Fibroblast of pulmonary artery (primary cell): ENCODE measurements at places on chromosomes 1 and 21.

DNA sequence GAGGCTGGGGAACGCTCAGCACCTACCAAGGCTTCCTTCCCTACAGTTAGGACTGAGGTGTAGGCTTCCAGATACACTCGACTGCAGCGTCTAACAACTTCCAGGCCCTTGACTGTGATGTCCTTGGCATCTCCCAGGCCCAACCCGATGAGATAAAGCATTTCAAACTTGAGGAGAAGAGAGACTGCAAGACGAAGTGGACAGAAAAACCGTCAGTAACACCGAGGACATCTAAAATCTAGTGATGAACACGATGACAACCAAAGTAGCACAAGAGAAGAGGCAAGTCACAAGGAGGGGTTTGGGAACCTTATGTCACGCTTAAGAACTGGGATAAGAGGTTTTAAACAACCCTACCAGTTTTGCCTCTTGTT lies 314 bp downstream of the DPH5 start:
- peak; percentile 33 for DNase-seq

DNA sequence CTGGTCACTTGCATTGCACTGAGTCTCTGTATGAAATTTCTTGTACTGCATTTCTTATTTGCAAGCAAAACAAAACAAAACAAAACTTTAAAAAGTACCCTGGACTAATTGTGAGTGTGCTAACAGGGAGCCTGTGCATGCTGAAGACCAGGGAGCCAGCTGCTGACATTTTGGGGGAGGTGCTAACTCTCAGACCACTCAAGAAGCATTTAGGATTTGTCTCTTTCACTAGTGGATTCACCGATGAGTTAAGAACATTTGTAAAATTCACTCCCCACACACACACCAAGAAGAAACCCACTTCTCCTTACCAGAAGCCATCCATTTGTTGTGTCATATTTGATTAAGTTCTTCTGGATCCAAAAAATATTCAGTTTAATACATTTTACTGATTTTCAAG lies 95.7 kb upstream of the C1orf105 start:
- no peak for DNase-seq

GRCh38 chr21:32349333-32349944 lies 43.4 kb downstream of the URB1 start:
- DNase-seq, result no peak

DNA sequence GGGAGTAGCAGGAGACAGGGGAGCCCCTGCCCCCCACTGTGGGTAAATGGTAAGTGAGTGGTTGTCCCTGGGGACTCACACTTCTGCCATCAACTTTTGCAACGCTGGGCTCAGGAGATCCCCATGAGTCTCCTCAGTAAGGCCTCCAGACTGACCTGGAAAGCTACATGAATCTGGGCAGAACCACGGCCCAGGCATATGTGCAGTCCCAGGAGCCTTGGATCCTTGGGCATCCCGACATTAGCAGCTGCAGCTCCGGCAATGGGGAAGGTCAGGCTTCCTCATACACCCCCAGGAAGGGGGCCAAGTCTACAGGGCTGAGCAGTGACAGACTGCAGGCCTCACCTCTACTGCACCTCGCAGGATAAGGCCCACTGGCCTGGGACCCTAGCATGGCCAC lies 868.7 kb upstream of the ADGRL4 start:
- no peak for DNase-seq

DNA sequence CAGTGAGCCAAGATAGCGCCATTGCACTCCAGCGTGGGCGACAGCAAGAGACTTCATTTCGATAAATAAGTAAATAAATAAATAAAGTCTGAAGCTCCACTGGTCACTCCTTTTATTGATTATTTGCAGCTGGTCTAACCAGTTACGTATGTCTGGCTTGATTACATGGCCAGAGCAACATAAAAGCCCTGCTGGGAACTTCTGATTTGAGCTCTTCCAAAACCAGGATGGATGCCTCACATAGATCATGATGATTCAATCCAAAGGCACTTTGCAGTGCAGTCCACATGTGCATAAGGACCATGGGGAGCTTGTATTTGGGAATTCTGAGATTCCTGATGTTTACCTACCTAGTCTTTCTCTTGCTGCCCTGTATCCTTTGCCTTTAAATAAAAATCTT lies 24.0 kb downstream of the NSUN4 start:
- no peak for DNase-seq

DNA sequence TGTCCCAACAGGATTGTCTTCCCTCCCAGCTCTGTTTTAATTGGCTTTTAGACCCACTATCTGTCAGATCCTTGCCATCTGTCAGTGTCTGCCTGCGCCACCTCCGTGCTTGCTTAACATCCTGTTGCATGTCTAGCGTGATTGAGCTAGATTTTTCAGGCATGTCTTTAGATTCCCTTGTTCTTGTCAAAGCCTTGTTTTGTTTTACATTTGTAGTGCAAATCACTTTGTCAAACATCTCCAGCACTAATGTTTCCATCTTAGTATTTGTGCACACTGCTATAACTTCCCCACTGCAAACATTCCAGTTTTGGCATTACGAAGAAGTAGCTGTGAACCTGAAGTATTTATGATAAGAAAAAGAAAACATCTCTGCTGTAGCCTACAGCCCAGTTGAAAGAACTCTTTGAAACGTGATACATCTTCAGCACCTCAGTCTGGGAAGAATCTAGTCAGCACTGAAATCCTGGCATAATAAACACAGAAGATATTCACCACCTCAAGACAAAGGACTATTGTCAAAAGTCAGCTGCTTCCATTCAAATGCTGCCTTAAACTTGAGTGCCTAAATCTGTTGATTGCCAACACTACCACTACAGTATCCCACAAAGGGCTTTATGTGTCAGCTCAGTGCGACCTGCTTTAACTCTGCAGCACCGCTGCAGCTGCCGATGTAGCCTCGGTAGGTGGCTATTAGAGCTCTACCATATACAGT lies 105.0 kb downstream of the FNBP1L start:
- peak; percentile 85 for DNase-seq

GRCh38 chr1:77534456-77534855 lies 148.0 kb downstream of the ZZZ3 start:
- DNase-seq, result no peak

- peak; percentile 83 for DNase-seq
These were observed 19.5 kb downstream of the USP24 start for GRCh38 chr1:55195521-55196233.

DNA sequence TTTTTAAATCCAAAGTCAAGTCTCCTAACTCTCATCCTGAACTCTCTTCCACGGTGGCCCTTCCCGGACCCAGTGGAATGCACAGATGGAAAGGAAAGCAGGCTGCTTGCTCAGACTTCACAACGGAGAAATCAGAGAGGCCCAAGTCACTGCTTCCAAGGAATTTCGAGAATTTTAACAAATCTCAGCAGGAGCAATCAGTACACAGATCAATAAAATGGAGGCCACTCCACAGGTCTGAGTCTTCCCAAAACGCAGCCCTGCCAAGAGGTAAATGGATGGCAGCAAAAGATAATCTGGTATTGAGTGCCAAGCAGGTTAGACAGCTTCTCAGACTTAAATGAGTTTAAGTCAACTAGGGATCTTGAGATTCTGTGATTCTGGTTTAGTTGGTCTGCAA lies 81.1 kb upstream of the TIAM1 start:
- DNase-seq, result no peak

DNA sequence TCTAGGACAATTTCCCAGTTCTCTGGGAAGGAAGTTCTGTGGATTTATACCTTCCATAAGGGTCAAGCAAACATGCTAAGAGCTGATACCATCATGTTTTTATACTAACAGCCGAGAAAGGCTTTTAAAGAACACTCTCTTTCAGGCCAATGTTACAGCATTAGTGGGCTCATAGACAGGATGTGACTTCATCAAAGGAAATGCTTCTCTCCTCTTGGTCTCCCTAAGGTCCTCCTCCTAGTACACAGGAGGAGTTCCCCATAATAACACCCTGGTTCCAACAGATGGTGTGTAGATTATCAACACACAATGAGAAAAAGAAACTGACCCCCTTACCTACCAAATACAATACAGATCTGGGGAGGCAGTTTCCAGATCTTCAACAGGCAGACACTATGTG lies 26.7 kb upstream of the GLIS1 start:
- peak; percentile 78 for DNase-seq

DNA sequence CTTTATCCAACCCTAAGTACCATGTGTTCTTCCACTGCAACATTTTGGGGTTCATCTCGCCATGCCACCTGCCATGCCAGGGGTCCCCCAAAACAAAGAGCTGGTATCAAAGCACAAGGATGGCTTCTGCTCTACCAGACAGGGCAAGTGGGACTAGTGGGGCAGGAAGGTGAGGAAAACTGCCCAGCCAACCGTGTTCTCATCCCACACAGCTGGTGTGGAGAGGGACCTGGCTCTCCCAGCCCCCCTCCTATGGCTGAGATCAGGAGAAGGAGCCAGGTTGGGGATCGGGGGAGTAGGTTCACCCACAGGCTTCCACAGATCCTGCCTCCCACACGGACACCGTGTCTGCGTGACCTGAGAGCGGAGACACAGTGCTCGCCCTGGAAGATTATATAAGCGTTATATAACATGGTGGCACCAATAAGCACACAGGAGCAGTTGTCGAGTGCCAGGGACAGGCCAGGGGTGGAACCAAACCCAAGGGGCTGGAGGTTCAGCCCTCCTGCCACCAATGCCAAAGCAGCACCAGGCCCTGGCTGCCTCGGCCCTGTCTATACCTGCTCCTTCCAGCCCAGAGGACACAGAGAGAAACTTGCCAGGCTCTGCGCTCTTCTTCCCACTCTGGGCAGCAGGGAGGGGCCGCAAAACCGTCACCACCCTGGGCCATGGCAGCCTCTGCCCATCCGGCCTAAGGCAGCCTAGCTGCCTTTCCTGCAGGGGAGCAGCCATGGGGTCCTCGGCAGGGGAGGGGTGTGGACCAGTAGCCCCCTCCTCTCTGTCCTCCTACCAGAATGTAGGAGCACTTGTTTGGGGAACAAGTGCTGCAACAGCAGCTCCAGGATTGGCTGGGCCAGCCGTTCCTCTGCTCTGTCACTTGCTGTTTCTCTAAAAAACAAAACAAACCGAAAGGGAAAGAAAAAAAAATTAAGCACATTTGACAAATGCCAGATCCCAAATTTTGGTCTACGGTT lies 43.5 kb downstream of the CD34 start:
- DNase-seq, result no peak

DNA sequence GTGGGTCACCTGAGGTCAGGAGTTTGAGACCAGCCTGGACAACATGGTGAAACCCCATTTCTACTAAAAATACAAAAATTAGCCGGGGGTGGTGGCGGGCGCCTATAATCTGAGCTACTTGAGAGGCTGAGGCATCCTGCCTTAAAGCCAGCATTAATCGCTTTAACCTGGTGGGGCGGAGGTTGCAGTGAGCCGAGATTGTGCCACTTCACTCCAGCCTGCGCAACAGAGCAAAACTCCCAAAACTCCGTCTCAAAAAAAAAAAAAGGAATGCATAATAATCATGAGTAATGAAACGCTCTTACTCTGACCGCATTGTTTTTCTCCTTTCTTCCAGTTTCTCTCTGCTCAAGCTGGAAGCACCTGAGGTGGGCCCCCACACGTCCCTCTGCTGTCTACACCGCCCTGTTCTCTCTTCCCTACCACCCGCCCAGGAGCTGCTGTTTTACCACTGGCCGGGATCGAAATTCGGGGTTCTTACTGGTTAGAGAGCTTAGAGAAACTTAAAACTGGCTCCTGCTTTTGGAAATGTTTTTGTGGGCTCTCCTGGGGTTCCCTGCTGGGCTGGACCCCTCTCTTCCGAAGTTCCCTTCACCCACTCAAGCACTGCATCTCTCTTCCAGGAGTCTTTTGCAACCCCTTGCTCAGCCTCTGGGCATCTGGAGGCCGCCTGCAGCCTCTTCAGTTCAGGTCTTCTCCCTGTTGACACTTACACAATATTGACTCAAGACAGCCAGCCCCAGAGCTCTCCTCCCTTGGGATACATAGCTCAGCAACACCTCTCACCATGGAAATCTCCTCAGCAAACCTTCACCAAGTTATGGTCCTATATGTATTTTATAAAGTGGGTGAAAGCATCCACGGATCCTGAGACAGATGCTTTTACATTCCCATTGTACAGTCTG lies 62.5 kb downstream of the FAM163A start:
- DNase-seq, result no peak

GRCh38 chr1:154746622-154747299 lies 123.3 kb downstream of the KCNN3 start:
- DNase-seq, result no peak

DNA sequence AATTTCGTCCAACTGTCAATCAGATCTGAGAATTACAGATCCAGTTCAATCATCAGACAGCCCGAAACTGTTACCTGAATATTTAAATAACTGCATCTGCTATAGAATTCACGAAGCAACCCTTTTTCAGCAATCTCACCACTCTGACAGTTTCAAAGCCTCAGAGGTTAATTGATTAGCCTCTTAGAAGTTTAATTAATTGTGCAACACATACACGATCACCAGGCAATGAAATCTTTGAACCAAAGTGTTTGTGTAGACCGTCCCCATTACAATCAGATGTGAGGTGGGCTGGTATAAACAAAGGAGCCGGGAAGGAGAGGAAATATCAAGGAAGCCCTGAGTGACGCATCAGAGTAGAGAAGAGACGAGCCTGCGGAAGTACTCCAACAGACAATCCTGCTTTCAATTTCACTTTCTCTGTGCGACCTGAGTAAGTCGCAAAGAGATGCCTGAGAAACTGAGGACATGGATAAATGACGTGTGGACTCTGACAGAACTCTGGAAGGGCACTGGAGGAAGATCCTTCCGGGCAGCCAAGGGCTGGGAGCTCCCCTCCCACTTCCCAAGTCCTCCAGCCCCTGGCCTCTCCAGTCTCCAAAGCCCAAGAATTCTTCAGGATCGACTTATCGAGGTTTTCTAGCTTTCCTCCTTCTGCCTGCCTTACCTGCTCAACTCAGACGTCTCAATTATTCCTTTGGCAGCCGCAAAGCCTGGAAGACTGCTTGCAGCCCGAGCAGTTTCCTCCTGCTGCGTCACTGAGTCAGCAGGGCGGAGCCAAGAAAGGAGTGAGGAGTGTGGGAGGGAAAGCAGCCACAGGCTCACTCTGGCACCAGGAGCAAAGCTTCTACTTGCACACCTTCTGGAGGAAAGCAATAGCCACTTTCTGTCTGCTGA lies at the start of gene RNASEL:
RNASEL (minus strand) TSS at position 757 of the 897 bp plus-strand sequence. CDS start 2,450 bp downstream, outside the sequence.
- DNase-seq, result peak; percentile 74

DNA sequence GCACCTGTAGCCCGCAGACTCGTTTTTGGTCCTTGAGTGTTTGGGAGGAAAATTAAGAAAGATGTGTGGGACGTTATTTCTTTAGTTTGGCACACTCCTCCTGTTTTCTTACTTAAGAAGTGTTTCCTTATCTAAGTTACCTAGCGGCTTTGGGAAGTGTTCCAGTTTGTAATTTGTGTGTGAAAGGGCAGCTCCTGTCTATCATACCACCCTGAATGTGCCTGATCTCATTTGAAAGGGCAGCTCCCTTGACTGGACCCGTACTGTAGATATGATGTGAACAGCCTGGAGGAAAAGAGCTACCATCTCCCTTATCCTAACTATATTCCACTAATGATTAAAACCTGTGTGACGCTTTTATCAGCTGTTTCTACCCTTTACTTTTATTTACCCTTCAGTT lies 314.3 kb downstream of the CHRM3 start:
- no peak for DNase-seq

GRCh38 chr1:33960188-33960895 lies 96.5 kb downstream of the HMGB4 start:
- no peak for DNase-seq

GRCh38 chr1:11813021-11813420 lies 7.0 kb downstream of the CLCN6 start:
- no peak for DNase-seq

GRCh38 chr1:159187033-159187432 lies 15.6 kb downstream of the CADM3 start:
- DNase-seq, result no peak

- no peak for DNase-seq
These were observed 15.9 kb downstream of the ERRFI1 start for GRCh38 chr1:8010080-8010664.

GRCh38 chr1:217526636-217527035 lies 104.3 kb downstream of the GPATCH2 start:
- no peak for DNase-seq
